ENCODE measurements at places on chromosomes 16 and 17.

GRCh38 chr17:78226759-78227454, 4.5 kb upstream of the TMEM235 start:
- DNase-seq = no peak

DNA sequence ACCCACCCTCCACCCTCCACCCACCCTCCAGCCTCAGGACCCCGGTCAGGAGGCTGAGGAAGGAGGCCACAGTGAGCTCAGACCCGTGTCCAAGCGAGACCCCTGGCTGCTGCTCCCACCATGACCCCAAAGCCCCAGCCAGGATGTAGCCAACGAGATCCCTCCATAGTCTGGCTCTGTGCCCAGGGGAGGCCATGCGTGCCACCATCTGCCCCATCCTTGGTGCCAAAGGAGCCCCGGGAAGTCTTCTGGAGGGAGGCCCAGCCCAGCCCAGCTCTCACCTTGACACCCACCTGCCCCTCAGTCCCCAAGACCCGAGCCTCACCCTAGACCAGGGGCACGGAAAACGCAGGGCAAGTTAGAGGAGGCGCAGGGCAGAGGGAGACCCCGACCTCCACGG, 34.2 kb downstream of the PIEZO1 start:
- DNase-seq = no peak

DNA sequence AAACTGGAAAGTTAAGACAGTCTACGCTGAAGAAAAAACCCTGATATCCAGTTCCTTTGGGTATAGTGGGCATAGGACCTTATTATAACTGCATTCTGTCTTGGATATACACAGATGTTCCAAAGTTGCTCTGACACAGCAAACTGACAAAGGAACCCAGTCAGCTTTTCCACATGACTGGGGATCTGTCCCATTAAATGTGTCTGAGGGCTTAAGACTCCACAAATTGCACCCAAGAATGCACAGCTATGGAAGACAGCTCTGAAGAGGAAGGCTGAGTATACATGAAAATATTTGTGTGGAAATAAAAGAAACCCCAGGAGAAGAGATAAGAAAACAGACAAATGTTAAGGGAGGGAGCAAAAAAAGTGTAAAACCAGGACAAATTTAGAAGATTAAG, 114.1 kb downstream of the SPAG9 start:
- DNase-seq = no peak

- DNase-seq = peak; percentile 83
Measured at GRCh38 chr16:49498264-49498663, 124.7 kb downstream of the C16orf78 start.

- DNase-seq = peak; percentile 65
Measured at GRCh38 chr16:57797526-57798266, 4.6 kb downstream of the KIFC3 start.

DNA sequence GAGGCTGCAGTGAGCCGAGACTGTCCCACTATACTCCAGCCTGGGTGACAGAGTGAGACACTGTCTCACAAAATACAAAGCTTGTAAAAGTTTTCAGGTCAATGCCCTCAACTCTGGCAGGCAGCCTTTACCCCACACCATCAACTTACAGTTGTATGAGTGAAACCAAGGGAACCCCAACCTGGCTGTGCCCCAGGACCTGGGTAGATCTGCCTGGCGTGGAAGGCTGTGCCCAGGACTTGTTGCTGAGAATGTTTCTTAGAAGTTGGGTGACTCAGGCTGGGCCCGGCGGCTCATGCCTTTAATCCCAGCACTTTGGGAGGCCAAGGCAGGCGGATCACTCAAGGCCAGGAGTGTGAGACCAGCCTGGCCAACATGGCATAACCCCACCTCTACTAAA, 7.8 kb downstream of the CES3 start:
- no peak for DNase-seq

DNA sequence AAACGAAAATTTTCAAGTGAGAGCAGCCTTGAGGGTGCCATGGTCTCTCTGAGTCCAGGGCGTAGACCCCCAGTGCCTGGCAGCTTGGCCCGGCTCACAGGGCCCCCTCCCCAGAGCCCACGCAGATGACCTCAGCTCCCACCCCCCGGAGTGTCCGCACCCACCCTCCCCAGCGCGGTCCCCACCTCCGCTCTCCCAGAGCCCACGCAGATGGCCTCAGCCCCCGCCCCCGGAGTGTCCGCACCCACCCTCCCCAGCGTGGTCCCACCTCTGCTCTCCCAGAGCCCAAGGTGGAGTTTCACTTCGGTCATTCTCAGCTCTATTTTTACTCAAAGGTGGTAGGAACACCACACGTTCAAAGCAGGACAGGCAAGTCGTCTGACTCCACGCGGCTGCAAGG, 13.9 kb downstream of the ABR start:
- no peak for DNase-seq

GRCh38 chr17:57357392-57357784, 101.1 kb downstream of the MSI2 start:
- DNase-seq = peak; percentile 81

- no peak for DNase-seq
Measured at GRCh38 chr16:56228476-56228875, 37.2 kb downstream of the GNAO1 start.

- DNase-seq = no peak
Measured at GRCh38 chr16:17635183-17635582, 164.4 kb upstream of the XYLT1 start.
